ENCODE measurements at places on chromosomes 13 and 19.

GRCh38 chr19:42577016-42577415 is 17.7 kb downstream of the CEACAM8 start:
- H3K27ac ChIP-seq: no peak overlapping the region
- H3K36me3 ChIP-seq: no peaks in the 10 kb centered on the region
- peaks cover 39% of the 10 kb centered on the region for H3K27me3 ChIP-seq
- H3K4me1 ChIP-seq: no peaks in the 10 kb centered on the region

GRCh38 chr13:95455782-95456181 is 96.7 kb upstream of the CLDN10 start:
- peaks cover 20% of the 10 kb centered on the region for H3K4me1 ChIP-seq
- peaks cover 9% of the 10 kb centered on the region for H3K36me3 ChIP-seq
- H3K4me3 ChIP-seq: no peak overlapping the region
- H3K27me3 ChIP-seq: peaks cover 2% of the 10 kb centered on the region
- no peak overlapping the region for H3K27ac ChIP-seq

DNA sequence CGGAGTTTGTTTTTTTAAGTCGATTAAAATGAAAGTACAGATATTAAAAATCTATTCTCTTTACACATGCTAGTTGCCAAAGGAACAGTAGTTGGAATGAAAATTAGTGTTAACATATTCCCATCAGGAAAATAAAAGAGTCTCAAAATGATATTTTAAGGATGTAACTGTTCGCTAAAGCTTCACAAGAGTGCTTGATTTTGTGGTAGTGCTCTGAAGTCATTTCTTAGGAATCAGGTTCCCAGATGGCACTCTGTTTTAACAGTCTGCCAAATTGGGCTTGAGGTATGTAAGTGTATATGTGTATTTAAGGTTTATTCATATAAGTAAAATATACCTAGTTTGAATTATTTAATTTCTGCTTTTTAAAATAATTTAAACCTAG is 128.8 kb downstream of the LMO7 start:
- peaks cover 8% of the 10 kb centered on the region for H3K36me3 ChIP-seq
- no peak for DNase-seq
- no peak overlapping the region for H3K4me3 ChIP-seq
- peaks cover 29% of the 10 kb centered on the region for H3K4me1 ChIP-seq
- H3K27ac ChIP-seq: no peak overlapping the region
- H3K27me3 ChIP-seq: no peaks in the 10 kb centered on the region

DNA sequence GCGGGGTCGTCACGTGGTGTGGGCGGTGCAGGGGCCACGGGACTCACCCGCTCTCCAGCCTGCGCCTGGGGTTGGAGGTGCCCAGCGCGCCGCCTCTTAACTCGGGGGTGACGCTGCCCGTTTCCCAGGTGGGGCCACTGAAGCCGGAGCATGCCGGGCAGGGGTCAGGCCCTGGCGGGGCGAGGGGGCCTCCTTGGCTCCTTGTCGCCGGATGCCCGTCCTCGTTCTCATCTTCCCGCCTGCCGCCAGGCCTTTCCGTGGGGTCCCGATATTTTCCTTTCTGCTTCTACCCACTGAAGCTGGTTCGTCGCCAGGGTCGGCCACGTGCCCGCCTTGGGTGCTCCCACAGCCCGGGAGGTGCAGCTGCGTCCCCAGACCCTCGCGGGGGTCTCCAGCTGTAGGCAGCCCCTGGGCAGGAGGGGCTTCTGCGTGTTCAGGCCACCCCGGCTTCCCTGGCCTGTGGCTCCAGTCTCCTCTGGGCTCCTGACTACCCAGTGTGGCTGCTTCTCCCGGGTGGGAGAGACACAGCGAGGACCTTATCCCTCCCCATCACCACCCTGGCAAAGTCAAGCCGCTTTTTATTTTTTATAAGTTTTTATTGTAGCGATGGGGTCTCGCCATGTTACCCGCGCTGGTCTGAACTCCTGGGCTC is 772 bp downstream of the FAM174C start:
- H3K4me1 ChIP-seq: peaks cover 50% of the 10 kb centered on the region
- peak overlapping the region; percentile 74 for H3K4me3 ChIP-seq
- peaks cover 37% of the 10 kb centered on the region for H3K36me3 ChIP-seq
- no peak for DNase-seq
- H3K27ac ChIP-seq: peak overlapping the region; percentile 88

GRCh38 chr13:113109151-113110047 is 3.8 kb downstream of the F7 start:
- H3K27ac ChIP-seq: no peak overlapping the region
- no peaks in the 10 kb centered on the region for H3K4me1 ChIP-seq
- no peak for DNase-seq
- peaks cover 7% of the 10 kb centered on the region for H3K27me3 ChIP-seq
- H3K4me3 ChIP-seq: no peak overlapping the region

GRCh38 chr13:103514619-103515018 is 448.4 kb upstream of the SLC10A2 start:
- no peaks in the 10 kb centered on the region for H3K4me1 ChIP-seq
- no peak overlapping the region for H3K27ac ChIP-seq
- no peaks in the 10 kb centered on the region for H3K27me3 ChIP-seq
- no peaks in the 10 kb centered on the region for H3K36me3 ChIP-seq
- H3K4me3 ChIP-seq: no peak overlapping the region

GRCh38 chr13:96090240-96091101 is 564 bp downstream of the HS6ST3 start:
- peaks cover 5% of the 10 kb centered on the region for H3K4me1 ChIP-seq
- no peak overlapping the region for H3K4me3 ChIP-seq
- DNase-seq: no peak
- no peak overlapping the region for H3K27ac ChIP-seq
- no peaks in the 10 kb centered on the region for H3K36me3 ChIP-seq
- peaks cover 56% of the 10 kb centered on the region for H3K27me3 ChIP-seq

- H3K4me1 ChIP-seq: peaks cover 13% of the 10 kb centered on the region
- H3K27ac ChIP-seq: peak overlapping the region; percentile 81
- peak overlapping the region; percentile 76 for H3K4me3 ChIP-seq
- peaks cover 11% of the 10 kb centered on the region for H3K27me3 ChIP-seq
Measured at GRCh38 chr19:3275583-3276340, 51.3 kb downstream of the CELF5 start.

DNA sequence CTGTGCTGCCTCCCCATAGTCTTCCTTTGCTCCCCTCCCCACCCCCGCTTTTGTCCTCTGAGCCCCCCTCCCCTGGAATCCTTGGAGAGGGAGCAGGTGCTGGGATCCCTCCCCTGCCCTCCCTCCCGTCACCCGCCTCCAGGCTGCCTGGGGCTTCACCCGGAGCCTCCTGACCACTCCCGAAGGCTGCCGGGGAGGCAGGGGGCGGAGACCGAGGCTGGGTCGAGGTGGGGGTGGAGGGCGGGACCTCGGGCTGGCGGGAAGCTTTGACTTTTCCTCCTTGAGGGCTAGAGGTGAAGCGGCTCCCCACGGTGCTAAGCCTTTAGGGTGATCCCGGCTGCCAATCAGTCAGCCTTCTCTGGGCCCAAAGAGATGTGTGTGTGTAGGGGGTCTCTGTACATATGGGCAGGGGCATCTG is 1.5 kb downstream of the KMT5C start:
- peak overlapping the region; percentile 73 for H3K4me3 ChIP-seq
- H3K4me1 ChIP-seq: peaks cover 17% of the 10 kb centered on the region
- peaks cover 3% of the 10 kb centered on the region for H3K36me3 ChIP-seq
- peak overlapping the region; percentile 89 for H3K27ac ChIP-seq

GRCh38 chr19:5403968-5404640 is 51.1 kb upstream of the ZNRF4 start:
- H3K4me3 ChIP-seq: no peak overlapping the region
- no peaks in the 10 kb centered on the region for H3K4me1 ChIP-seq
- H3K27me3 ChIP-seq: no peaks in the 10 kb centered on the region
- DNase-seq: peak; percentile 73
- no peaks in the 10 kb centered on the region for H3K36me3 ChIP-seq
- H3K27ac ChIP-seq: no peak overlapping the region

- H3K27ac ChIP-seq: peak overlapping the region; percentile 89
- H3K4me3 ChIP-seq: no peak overlapping the region
- H3K36me3 ChIP-seq: peaks cover 1% of the 10 kb centered on the region
- H3K27me3 ChIP-seq: no peaks in the 10 kb centered on the region
Measured at GRCh38 chr19:14371301-14371821, 9.9 kb upstream of the ADGRE5 start.

GRCh38 chr13:114112231-114112825 is 20.1 kb downstream of the RASA3 start:
- no peak for DNase-seq
- peak overlapping the region; percentile 81 for H3K27ac ChIP-seq
- H3K27me3 ChIP-seq: no peaks in the 10 kb centered on the region
- H3K36me3 ChIP-seq: peaks cover 16% of the 10 kb centered on the region
- peaks cover 56% of the 10 kb centered on the region for H3K4me1 ChIP-seq

- DNase-seq: no peak
- no peaks in the 10 kb centered on the region for H3K4me1 ChIP-seq
Measured at GRCh38 chr13:79908381-79908780, 427.4 kb downstream of the NDFIP2 start.

GRCh38 chr19:18865106-18865972 is 30.6 kb downstream of the CERS1 start:
- H3K36me3 ChIP-seq: peaks cover 32% of the 10 kb centered on the region
- H3K4me3 ChIP-seq: no peak overlapping the region
- no peak overlapping the region for H3K27ac ChIP-seq
- H3K27me3 ChIP-seq: no peaks in the 10 kb centered on the region
- DNase-seq: no peak
- H3K4me1 ChIP-seq: peaks cover 3% of the 10 kb centered on the region

GRCh38 chr13:99255271-99255670 is 2.9 kb downstream of the GPR18 start:
- peak overlapping the region; percentile 87 for H3K27ac ChIP-seq
- H3K4me3 ChIP-seq: peak overlapping the region; percentile 65
- H3K27me3 ChIP-seq: no peaks in the 10 kb centered on the region

DNA sequence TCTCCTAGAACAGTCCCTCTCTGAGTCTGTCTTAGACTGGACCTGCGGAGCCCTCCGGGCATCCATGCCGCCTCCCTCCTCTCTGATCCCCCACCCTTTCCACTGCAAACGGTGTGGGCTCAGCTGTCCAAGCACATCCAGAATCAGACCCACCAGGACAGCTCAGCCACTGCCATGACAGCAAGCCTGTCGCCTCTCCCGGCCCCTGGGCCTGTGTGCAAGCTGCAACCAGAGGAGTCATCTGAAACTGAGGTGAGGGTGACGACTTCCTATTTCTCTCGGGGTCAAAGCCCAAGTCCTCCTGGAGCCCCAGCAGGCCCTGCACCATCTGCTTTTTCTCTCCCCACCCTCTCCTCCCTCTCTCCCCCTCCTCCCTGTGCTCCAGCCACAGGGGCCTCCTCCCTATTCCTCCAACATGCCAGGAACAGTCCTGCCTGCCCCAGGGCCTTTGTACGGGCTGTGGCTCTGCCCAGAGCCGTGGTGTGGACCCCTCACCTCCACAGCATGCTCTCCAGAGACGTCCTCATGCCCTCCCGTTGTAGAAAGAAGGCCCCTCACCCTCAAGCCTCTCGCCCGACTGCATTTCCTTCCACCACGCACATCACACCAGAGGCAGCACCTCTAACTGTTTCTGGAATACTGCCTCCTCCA is 23.5 kb upstream of the MYDGF start:
- no peak overlapping the region for H3K4me3 ChIP-seq
- H3K27ac ChIP-seq: no peak overlapping the region
- H3K4me1 ChIP-seq: no peaks in the 10 kb centered on the region
- no peak for DNase-seq
- no peaks in the 10 kb centered on the region for H3K27me3 ChIP-seq
- peaks cover 28% of the 10 kb centered on the region for H3K36me3 ChIP-seq

- no peak overlapping the region for H3K4me3 ChIP-seq
- no peaks in the 10 kb centered on the region for H3K36me3 ChIP-seq
Measured at GRCh38 chr19:38942471-38943181, 11.9 kb downstream of the MRPS12 start.

DNA sequence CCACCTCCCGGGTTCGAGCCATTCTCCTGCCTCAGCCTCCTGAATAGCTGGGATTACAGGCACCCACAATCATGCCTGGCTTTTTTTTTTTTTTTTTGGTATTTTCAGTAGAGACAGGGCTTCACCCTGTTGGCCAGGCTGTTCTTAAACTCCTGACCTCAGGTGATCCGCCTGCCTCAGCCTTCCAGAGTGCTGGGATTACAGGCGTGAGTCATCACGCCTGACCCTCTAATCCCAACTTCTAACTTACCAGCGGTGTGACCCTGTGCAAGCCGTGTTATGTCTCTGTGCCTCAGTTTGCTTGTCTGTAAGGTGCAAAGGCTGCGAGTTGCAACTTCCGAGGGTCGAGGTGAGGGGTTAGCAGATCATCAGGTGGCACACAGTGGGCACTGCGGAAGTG is 17.3 kb downstream of the ZSWIM4 start:
- H3K4me3 ChIP-seq: no peak overlapping the region
- H3K27me3 ChIP-seq: no peaks in the 10 kb centered on the region
- peaks cover 4% of the 10 kb centered on the region for H3K4me1 ChIP-seq

DNA sequence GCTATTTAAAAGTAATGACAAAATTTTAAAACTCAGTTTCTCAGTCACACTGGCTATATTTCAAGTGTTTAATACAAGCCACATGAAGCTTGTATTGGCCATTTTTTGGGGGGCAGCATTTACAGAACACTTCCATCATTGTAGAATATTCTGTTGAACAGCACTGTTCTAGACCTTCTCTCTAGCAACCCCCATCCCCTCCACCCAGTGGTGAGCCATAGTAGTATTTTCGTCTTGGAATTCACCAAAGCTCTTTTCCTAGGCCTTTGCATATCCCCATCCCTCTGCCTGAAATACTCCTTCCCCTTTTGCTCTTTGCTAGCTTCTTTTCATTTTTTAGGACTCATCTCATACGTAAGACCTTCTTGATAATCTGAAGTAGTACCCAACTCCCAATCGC is 99.5 kb downstream of the ZC3H13 start:
- H3K27ac ChIP-seq: no peak overlapping the region
- no peak overlapping the region for H3K4me3 ChIP-seq
- no peak for DNase-seq
- peaks cover 22% of the 10 kb centered on the region for H3K36me3 ChIP-seq

DNA sequence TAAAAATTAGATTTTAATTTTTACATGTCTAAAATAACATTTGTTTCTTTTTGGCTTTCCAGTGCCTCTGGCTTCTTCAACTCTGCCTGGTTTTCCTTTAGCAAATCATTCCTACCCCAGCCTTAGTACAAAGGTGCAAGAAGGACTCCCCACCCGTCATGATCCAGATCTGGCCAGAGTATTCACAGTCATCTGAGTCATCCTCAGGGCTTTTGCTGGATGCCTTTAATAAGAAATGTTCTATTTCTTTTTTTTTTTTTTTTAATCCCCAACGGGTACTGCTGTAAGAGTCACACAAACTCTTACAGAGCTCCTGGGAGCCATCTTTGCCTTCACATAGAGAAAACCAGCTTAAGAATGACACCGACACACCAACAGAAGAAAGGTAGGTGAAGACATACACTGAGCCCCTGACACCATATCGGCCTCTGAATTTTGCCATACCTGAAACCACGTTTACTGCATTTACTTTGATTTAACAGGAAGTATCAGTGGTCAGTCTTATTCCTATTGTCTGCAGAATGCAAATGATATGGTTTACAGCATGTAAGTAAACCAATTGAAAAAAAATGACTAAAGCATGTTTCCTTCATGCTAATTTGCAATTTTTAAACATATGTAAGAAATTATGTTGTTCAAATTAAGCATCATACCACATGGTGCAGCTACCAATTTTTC is 184.4 kb downstream of the NALCN start:
- DNase-seq: no peak
- H3K4me1 ChIP-seq: no peaks in the 10 kb centered on the region
- no peak overlapping the region for H3K27ac ChIP-seq
- no peak overlapping the region for H3K4me3 ChIP-seq
- H3K36me3 ChIP-seq: no peaks in the 10 kb centered on the region

- peaks cover 2% of the 10 kb centered on the region for H3K36me3 ChIP-seq
- no peaks in the 10 kb centered on the region for H3K27me3 ChIP-seq
- peak; percentile 71 for DNase-seq
- H3K4me1 ChIP-seq: peaks cover 2% of the 10 kb centered on the region
Measured at GRCh38 chr19:47697863-47698609, 15.2 kb upstream of the EHD2 start.

Data from activated CD8-positive, alpha-beta memory T cell treated with anti-CD3 and anti-CD28 coated beads, Interleukin-2, amount 10 ng/mL, durations not matched to agents 7 days and 5 days (primary cell).